ENCODE measurements at places on chromosomes 4 and X.

DNA sequence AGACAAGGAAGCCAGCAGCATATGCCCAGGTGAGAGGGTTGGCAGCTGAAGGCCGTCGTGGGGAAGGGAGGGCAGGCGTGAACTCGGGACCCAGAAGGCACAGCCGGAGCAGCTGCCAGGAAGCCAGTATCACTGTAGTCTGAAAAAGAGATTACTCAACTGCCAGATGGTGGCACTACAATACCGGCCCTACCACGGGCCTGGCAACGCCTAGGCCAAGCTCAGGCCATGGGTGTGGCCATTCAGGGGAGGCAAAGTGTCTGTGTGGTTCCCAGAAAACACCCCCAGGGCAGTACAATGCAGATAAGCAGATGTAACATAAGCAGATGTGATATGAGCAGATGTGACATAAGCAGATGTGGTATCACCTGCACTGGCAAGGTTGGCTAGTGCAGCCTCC is 236.0 kb downstream of the AFAP1 start:
- no peak for DNase-seq

DNA sequence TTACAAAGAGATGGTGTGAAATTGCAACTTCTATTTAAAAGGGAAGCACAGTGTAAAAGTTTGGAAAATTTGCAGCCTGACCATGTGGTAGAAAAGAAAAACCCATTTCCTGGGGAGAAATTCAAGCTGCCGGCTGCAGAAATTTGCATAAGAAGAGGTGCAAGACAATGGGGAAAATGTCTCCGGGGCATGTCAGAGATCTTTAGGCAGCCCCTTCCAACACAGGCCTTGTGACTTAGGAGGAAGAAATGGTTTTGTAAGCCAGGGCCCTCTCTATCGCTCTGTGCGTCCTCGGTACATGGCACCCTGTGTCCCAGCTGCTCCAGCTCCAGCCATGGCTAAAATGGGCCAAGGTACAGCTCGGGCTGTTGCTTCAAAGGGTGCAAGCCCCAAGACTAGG is 40.4 kb downstream of the CCDC158 start:
- DNase-seq, result no peak

- DNase-seq, result no peak
Observed at GRCh38 chr4:155618183-155618838, 48.3 kb upstream of the GUCY1A1 start.

GRCh38 chr4:73019462-73020047 is 50.0 kb downstream of the COX18 start:
- peak; percentile 74 for DNase-seq

DNA sequence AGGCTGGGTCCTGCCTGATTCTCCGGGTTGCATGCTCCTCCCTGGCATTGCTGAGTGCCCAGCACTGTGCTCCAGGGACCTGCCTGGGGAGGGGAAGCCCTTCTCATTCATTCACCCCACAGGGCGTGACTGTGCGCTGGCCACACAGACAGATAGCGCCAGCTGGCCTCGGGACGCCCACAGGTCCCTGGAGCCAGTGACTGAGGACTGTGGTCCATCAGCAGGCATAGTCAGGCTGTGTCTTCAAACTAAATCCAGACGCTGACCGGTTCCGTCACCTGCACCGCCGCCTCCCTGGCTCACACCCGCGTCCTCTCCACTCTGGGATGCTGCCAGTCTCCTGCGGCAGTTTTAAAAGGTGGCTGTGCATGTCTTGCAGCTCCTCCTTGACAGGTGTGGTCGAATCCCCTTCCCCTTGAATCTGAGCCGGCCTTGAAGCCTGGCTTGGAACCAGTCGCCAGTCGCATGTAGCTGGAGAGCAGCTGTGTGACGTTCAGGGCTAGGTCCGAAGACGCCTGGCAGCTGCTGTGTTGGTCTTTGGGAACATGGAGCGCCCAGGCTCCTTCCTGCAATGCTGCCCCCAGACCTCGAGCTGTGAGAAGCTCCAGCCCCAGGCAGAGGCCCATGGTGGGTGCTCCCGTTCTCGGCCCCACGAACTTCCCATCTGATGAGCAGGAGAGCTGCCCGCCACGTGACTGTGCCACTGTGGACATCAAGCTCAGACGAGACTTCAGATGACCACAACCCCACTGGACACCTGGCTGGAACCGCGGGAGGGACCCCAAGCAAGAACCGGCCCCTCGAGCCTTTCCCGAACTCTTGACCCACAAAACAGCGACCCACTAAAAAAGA is 94.1 kb downstream of the ADRA2C start:
- DNase-seq, result no peak

- DNase-seq, result no peak
Observed at GRCh38 chr4:10577018-10577417, 107.5 kb downstream of the CLNK start.

DNA sequence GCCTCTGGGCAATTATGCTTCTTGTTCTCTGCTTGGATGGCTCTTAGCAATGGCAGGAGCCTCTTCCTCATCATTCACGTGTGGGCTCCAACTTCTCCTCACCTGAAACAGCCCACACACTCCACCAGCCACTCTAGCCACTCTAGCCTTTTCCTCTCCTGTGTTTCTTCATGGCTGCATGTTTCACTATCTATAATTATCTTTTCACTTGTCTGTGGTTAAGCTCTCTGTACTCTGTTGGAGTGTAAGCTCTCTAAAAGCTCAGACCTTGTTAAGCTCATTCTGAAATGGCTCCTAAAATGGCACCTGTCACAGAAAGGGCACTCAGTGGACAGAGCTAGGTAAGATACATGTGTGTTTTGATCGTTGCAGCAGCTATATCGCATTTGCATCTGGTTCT is 80.0 kb downstream of the SH3KBP1 start:
- DNase-seq, result no peak

DNA sequence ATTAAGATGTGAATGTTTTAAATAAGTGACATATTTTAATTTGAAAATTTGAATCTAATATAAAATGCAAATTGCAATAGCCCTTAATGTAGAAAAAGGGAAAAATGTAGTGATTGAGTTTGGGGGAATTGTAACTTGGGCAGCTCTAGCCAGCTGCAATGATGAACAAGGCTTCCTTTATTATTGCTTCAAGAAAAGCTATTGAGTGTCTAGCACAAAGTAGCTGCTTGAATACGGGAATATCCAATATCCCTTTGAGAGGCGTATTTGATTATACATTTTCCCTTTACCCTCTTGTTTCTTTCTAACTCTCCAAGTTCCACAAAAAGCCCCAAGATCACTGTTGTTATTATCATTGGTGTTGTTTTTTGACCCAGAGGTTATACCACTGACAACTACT is 21.8 kb downstream of the IL1RAPL1 start:
- DNase-seq, result peak; percentile 42

GRCh38 chr4:83454686-83455085 is 937 bp downstream of the HELQ start:
- no peak for DNase-seq

- DNase-seq, result no peak
Observed at GRCh38 chrX:153814591-153815315, 15.6 kb downstream of the PDZD4 start.

GRCh38 chrX:15815779-15816437 is 25.6 kb downstream of the ZRSR2 start:
- no peak for DNase-seq

DNA sequence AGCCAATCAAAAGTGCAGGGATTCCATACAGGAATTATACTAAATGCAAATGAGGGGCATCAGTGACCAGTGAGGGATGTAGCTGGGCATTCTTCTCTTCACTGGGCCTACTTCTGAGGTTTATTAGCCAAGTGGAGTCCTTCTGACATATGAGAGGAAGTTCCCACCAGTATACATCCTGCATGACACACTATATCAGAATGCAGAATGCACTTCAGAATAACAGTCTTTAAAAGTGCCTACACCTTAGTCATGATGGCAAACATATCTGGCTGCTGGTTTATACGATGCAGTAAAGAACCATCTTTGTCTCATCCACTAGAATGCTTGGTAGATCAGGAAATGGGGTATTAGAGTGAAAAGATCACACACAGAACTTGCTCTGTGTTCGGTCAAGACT is 180.3 kb upstream of the PPARGC1A start:
- DNase-seq, result no peak

- no peak for DNase-seq
Observed at GRCh38 chrX:151711154-151711553, 4.7 kb upstream of the FATE1 start.

GRCh38 chr4:111717921-111718320 is 427.3 kb upstream of the FAM241A start:
- no peak for DNase-seq

- DNase-seq, result no peak
Observed at GRCh38 chrX:9942086-9942485, 25.1 kb upstream of the CLDN34 start.

DNA sequence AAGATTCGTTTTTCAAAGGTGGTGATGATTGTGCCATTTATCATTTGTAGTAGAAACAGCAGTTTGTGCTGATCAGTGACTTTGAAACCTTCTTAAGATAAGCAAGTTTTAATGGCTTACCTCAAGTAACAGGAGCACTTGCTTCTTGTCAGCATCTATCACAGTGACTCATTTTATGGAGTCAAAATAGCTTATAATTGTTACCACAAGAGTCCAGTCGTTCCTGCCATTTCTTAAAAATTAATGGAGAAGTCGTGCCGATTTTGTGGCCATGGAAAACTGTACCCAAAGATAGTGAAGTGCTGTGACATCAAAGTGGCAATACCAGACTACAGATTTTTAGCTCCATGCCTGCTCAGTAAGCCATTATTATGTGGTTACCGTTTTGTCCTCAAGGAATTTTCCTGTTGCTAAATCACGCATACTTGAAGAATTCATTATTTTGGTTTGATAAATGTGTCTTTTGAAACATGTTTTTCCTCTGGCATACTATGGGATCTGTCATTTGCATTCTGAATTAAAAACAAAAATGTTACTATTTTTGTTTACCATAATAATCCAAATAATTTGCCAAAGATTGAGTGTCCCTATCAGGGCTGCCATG is 129.9 kb downstream of the CBR4 start:
- no peak for DNase-seq

DNA sequence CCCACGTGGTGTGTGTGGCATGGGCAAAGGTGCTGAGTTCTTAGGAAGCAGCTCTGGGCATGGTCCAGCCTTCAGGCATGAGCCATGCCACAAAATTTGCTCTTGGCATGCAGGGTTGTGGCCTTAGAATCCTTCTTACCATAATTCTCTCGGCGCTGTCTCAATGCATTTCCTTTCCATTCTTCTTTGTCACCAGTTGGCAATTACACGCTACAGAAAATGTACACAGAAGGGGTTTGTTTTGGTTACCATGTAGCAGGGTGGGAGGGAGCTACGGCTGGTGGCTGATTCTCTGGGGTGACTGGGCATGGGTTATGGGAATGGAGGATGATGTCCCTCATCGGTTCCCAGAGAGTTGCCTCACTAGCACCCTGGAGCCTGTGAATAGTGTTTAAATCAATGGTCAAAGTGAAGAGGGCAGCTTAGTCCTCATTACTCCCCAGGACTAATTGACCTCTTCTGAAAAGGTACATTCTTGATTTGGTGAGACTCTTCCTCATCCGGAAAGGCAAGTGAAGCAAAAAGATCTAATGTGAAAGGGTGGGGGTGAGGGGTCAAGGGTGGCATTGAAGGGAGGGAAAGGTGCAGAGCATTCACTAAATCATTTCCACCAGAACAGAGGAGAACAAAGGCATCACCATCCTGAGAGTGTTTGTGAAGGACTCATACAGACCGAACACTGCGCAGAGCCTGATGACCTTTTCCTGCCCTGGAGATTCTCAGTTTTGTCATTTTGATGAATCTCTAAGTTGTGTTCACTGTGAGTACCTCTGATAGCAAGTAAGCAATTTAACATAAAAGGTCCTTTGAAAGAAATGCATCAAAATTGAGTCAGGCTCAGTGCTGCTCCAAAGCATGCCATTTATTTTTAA is 199.8 kb upstream of the SFRP2 start:
- no peak for DNase-seq
